ENCODE measurements at places on chromosomes 6 and 20.
A peak's percentile ranks its signal among the peaks of the same experiment; 100 is the strongest.

- peak; percentile 65 for DNase-seq
These were observed 38.1 kb downstream of the GNAS start for GRCh38 chr20:58890518-58891085.

- no peak for DNase-seq
These were observed 66.1 kb downstream of the SULF2 start for GRCh38 chr20:47719211-47719610.

- DNase-seq, result no peak
These were observed 1.7 kb upstream of the TREM2 start for GRCh38 chr6:41164551-41165120.

GRCh38 chr20:16916165-16916564 is 168.0 kb downstream of the OTOR start:
- DNase-seq, result no peak

- DNase-seq, result no peak
These were observed 5.4 kb upstream of the ZNF217 start for GRCh38 chr20:53599044-53599362.

DNA sequence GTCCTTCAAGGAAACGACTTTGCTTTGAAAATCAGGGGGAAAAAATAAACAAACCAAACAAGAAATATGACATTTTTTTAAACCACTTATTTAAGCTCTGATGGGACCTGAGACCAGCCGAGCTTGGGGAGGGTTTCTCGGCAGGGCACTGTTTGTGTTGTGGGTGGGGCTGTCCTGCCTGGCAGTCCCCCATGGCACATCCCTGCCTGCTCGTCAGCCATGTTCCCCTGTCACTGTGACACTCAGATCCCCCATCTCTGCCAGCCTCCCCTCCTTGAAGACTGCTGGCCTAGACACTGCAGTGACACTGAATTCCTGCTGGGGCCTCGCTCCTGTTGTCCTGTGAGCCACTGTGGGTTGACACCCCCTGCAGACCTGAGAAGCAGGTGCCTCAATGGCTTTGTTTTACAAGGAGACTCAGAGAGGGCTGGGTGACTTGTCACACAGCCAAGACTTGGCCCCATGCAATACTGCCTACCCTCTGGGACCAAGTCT is 95.1 kb upstream of the PTPN1 start:
- no peak for DNase-seq

GRCh38 chr20:61053487-61053886 is 198.6 kb upstream of the CDH4 start:
- DNase-seq, result no peak

- no peak for DNase-seq
These were observed 172.3 kb downstream of the OGFRL1 start for GRCh38 chr6:71460933-71461332.

GRCh38 chr6:21729431-21729830 is 135.9 kb downstream of the SOX4 start:
- DNase-seq, result no peak

DNA sequence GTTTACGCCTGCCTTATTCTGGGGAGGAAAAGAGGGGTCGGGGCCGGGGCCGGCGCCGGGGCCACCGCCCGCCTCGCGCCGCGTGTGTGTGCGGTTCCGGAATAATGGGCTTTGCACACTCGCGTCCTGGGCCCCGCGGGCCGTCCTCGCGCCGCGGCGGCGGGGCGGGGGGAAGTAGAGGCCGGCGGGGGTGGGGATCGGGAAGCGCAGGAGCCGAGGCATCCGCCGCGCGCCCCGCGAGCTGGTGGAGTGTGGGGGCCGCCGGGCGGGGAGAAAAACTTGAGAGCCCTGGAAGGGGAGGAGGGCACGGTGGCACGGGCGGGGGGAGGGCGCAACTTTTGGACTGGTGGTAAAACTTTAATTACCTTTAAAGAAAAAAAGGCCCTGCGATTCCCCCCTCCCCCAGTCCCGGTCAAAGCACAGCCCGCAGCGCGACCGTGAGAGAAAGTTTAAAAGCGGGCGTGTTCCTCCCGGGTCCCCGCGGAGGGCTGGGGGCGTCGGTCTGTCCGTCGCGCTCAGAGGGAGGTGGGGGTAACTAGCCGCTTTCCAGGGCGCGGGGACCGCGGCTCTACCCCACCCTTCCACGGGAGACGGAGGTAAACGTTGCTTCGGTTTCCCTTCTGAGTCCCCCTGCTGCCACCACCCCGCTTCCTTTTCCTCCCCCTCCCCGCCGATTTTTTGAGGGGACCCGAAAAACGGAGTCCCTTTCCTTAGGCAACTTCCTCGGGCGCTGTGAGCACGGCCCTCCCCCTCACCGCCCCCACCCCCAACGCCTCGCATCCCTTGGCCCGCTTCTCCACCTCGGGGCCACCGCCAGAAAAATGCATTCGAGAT is 1.9 kb downstream of the L3MBTL3 start:
- peak; percentile 15 for DNase-seq

- DNase-seq, result no peak
These were observed 16.9 kb upstream of the SLC16A10 start for GRCh38 chr6:111070105-111071005.

DNA sequence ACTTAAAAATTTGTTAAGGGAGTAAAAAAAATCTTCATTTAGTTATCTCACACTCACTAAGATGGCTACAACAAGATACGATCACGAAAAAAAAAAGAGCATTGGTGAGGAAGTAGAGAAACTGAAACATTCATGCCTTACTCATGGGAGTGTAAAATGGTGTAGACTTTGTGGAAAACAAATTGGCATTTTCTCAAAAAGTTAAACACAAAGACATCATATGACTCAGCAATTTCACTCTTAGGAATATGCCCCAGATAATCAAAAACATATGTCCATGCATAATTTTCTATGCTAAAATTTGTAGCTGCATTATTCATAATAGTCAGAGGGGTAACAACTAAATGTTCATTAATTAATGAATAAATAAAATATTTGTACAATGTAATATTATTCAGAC is 120.9 kb upstream of the IRAK1BP1 start:
- no peak for DNase-seq

- DNase-seq, result no peak
These were observed 1081.7 kb downstream of the KIF16B start for GRCh38 chr20:15491575-15491974.

DNA sequence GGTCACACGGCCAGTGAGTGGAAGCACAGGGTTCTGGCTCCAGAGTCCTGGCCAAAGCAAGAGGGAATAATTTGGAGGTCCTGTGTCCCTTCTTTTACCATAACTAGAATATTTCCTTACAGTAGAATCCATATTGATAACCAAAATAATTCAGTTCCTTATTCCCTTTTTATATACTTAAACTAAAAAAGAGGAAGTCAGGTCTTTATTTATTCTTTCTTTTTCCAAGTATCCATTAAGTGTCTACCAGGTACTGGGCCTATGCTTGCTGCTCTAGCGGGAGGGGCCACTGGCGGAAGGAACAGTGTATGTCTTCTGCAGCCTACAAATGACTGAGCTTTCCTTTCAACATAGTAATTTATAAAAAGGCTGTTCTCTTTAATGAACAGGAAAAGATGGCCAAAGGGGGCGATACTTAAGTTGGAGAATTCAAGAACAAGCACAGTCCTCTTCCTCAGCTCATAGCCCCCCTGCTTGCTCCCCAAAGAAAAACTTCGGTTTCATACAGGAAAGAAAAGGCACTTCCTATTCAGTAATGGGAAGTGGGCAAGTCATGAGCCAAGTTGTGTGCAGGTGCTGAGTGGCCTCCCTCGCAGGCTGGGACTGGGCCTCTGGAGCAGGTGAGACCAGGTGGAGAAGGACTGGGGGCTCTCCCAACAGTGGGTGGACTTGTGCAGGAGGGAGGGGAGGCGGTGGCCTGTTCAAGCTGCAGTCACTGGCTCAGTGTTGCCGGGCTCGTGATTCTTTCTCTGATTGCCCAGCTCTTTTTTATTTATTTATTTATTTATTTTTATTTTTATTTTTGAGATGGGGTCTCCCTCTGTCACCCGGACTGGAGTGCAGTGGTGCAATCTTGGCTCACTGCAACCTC is 110.9 kb downstream of the ARMC2 start:
- DNase-seq, result no peak

DNA sequence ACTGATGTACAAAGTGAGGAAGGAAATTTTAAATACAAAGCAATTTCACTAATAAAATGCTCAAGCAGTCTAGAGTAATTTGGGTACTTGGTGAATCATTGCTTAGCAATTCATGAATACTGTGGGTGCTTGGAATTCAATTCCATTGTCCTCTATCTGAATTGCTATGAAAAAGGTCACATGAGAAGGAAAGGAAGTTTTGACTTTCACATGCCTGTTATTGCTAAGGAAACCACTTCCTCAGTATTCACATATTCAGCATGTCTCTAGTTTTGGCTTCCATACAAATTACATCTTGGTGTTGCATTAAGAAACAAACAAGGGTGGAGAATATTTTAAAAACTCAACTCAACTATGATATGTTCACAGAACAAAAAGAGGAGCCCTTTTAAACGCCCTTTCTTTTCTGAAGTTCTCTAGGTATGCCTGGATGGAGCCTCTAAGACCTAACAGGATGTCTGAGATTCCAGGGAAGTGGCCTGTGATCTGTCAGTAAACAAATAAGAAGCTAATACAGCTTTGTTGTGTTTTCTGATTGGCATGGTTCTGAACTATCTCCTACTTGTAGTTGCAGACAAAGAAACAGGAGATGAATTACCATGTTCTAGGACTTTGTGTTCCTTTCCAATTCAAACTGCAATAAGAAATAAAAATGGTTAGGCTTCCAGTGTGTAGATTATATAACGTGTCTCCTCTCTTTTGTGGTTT is 190.4 kb downstream of the OGFRL1 start:
- no peak for DNase-seq

DNA sequence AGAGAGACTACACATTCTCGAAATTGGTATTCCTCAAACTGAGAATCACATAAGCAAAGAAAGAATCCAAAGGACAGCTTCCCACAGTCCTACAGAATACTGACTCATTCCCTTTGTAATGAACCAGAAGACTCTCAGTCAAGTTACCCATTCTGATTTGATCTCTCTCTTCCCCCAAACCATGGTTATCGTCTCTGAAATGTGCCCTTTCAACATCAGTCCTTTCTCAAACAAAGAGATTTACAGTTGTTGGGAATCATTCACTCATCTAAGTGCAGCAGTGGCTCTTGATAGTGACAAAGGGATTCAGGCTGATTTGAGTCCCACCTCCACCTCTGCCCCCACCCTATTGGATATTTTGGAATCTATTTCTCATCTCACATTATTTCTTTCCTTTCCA is 15.0 kb upstream of the RSPO3 start:
- DNase-seq, result no peak

- no peak for DNase-seq
These were observed 26.9 kb downstream of the SPATA2 start for GRCh38 chr20:49888212-49889000.

DNA sequence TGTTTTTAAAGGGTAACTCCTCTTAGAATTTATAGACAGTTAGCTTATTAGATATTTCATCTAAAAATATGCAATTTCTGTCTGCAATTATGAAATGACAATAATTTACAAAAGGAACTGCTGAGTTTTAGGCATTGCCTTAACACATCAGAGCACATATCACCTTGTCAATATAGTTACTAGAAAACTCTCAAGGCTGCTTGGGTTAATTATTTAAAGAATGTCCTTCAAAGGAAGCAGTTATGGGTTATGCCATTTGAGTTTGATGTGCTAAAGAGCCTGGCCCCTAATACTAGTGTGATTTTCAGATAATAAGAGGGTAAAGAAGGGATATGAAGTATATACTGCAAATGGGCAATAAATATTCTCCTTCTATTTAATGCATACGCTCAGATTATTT is 192.5 kb downstream of the EPHA7 start:
- DNase-seq, result no peak

- DNase-seq, result no peak
These were observed 104.8 kb upstream of the LY86 start for GRCh38 chr6:6483733-6484132.

DNA sequence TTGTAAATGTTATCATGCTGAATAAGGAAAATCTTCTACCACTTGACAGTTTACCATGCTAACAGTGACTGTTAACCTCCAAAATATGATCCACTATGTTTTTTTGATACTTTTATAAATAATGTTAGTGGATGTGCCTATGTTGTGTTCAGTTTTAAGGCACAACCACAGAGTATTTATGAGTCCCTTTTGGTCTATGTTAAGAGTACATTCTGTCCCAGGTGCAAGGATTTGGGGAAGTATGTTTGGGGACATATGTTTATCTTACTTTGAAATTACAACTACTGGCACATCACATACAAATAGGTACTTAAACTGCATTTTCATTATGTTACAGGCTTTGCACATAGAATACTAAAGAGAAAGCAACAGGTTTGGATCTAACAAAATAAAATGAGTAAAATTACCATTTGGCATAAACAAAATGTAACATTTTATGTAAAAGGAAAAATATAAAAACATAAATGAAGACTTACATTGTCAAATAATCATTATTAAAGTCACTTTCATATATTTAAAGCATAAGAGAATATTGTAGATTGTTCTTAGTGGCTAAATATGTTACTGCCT is 71.2 kb downstream of the SESN1 start:
- DNase-seq, result no peak

- DNase-seq, result no peak
These were observed 3.9 kb downstream of the RHAG start for GRCh38 chr6:49632727-49633126.

DNA sequence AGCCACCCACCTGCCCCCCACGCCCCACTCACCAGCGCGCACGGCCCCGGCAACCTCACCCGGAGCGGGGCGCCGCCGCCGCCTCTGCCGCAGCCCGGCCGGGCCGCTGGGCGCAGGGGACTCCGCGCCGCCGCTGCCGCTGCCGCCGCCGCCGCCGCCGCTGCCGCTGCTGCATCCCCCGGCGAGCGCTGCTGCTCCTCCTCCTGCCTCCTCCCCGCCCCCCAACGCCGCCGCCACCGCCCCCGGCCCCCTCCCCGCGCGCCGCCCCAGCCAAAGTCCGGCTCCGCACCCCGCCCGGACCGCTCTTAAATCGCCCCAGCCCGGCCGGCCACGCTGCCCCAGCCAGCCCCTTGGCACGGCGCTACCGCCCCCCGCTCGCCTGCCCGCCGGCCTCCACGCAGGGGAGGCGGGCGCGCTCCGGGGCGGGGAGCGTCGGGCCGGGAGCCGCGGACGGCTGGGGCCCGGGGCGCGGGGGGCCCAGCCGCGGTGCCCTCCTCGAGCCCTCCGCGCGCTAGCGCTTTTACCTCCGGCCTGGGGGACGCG is at the start of gene SULF2:
SULF2 (minus strand) TSS at position 171 of the 543 bp plus-strand sequence. CDS start 28,118 bp downstream, outside the sequence.
- no peak for DNase-seq

All from activated CD8-positive, alpha-beta memory T cell treated with anti-CD3 and anti-CD28 coated beads for 1 hour (primary cell).